Mucosa of descending colon (tissue), 3 donors: ENCODE measurements at places on chromosomes 5 and 9. TPM values are rescaled to one million over a fixed set of nuclear protein-coding genes. Genes with fewer than 3 reads are reported as not detected.

The ZNF608 gene
- total RNA-seq = 27.2 TPM

The UBTD2 gene
- 18.3 TPM for total RNA-seq

The DRD1 gene
- total RNA-seq = 0.09 TPM

The ADAMTS13 gene
- total RNA-seq = 5.0 TPM

The URM1 gene
- 51.8 TPM for total RNA-seq
